Stimulated activated CD4-positive, alpha-beta T cell treated with anti-CD3 and anti-CD28 coated beads, Interleukin-1b, Interleukin-23, amount 100 ng/mL, for 1 hour (primary cell): ENCODE measurements at places on chromosomes 13 and 19.

DNA sequence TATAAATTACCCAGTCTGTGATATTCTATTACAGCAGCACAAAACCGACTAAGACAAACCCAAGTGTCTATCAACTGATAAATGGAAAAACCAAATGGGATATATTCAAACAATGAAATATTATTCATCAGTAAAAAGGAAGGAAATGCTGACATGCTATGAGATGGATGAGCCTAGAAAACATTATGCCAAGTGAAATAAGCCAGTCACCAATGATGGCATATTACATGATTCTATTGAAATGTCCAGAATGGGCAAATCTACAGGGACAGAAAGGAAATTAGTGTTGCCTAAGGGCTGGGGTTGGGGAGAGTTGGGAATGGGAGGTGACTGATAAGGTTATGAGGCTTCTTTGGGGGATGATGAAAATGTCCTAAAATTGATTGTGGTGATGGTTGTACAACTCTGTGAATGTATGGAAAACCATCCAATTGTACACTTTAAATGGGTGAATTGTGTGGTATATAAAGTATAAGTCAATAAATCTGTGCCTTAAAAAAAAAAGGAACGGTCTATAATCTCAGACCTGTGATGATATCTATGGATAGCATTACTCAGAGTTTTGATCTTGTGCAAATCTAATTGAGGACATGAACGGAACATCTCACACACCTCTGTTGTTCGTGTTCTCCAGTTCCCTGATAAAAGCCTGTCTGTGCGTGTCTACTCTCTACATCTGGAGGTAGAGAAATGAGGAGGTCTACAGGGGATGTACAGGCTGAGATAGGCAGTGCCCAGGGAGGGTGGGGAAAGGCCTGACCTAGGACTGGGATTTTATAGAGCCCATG lies 49.0 kb downstream of the TNFRSF19 start:
- no peak for DNase-seq

DNA sequence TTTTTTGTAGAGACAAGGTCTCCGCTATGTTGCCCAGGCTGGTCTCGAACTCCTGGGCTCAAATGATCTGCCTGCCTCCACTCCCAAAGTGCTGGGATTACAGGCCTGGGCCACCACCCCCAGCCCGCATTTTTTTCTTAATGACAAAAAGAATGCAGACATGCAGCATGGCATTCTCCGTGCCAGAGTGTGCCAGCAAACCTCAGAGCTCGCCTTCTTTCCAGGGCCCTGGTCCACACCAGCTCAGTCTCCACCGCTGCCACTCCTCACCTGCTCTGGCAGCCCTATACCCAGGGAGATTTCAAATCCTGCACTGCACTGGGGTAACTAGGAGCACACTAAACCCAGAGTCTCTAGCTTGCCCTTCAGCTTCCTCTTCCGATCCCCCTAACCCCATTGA lies 41.7 kb downstream of the ZIC5 start:
- DNase-seq, result no peak

GRCh38 chr13:76132532-76132931 lies 496.4 kb downstream of the LMO7 start:
- DNase-seq, result no peak

DNA sequence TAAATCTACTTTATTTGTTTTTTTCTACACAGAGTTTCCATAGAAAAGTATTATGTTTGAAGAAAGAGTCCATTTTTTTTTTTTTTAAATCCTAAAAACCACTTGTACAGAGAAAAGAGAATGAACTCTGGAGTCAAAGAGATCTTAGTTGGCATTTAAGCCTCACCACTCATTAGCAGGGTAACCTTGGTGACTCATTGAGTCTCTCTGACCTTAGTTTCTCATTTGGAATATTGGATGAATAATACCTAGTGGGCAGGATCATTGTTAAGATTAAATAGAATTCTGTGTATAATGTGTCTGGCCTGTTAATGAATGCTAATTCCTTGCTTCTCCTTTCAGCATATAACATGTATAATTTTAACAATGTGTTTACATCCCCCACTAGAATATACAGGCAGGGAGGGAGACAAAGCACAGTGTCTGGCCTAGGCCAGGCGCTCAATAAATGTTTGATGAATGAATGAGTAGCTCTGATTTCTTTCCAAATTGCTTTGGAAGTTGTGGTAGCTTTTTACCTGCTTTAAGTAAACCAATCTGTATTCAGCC lies 48.7 kb upstream of the MYCBP2 start:
- DNase-seq, result no peak

DNA sequence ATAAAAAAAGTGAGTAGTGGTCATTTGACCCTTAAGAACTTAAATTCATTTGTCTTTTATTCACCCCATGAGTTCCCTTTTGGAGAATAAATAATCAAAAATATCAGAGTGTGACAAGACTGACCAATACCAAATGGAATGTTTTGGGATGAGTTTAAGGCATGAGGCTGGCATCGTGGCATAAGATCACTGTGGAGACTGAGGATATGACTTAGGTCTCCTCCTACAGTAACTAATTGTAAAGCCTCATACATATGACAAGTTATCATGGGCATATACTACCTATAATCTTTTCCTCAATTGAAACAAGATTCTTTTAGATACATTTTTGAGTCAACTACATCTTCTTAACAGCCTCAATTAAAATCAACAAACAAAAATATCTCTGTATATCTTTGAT lies 782.0 kb downstream of the SLITRK1 start:
- DNase-seq, result no peak

DNA sequence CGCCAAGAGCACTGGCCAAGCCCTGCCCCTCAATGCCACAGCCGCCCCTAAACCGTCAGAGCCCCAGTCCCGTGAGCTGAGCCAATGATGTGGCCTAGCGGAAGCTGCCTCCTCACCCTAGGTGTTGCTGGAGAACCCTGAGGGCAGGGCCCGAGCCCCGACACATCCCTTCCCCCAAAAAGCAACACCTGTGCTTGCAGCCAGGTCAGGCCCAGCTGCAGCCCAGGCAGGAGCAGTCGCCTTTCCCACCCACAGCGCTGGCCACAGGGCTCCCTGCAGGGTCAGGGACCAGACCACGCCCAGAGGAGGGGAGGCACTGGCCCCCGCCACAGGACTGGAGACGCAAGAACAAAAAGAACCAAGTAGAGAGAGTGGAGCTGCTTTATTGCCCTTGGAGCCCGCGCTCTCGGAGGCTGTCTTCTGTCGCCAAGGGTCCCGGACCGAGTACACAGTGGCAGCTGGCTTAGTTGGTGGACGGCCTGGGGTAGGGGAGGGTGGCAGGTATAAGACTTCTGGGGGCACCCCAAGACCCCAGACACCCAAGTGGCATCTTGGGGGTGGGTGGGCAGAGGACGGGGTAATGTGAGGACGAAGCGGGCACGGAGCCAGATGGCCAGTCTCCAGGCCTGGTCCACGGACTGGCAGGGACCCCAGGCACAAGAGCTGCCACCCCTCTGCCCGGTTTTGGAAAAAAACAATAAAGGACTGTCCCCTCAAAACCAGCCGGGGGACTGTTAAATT lies 3.3 kb downstream of the P2RY11 start:
- no peak for DNase-seq
